ENCODE measurements at places on chromosomes 4 and X. TPM values are rescaled to one million over a fixed set of nuclear protein-coding genes. Genes with fewer than 3 reads are reported as not detected.

MAGED1 gene
- 524 TPM for total RNA-seq

- DNase-seq, result no peak
Measured at GRCh38 chr4:1535926-1536578, 129.8 kb upstream of the NKX1-1 start.

GRCh38 chrX:747176-747575 is 116.6 kb downstream of the SHOX start:
- no peak for DNase-seq

- DNase-seq, result peak; percentile 4
Measured at GRCh38 chr4:155911905-155912304, 8.4 kb downstream of the TDO2 start.

DNA sequence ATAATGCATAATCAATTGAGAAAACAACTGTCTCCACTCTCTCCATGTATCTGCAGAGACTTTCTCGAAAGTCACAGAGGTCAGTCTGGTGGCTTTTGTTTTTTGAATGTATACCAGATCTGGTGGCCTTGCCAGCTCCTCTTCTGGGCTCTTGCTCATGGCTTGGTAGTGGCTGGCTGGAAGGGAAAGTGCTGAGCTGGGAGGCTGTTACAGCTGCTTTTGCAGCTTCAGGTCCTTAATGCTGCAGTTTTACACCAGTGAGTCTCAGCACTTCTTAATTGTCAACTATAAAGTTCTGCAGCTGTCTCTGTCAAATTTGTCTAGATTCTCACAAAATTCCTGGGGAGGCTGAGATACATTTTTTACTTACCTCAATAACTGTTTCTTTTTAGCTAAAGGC is 390.0 kb downstream of the GRXCR1 start:
- DNase-seq, result no peak
